ENCODE measurements at places on chromosomes 1 and 21.

- DNase-seq = no peak
Observed at GRCh38 chr1:181430015-181430885, 53.1 kb upstream of the CACNA1E start.

- DNase-seq = no peak
Observed at GRCh38 chr1:3910049-3910731, 10.1 kb upstream of the C1orf174 start.

DNA sequence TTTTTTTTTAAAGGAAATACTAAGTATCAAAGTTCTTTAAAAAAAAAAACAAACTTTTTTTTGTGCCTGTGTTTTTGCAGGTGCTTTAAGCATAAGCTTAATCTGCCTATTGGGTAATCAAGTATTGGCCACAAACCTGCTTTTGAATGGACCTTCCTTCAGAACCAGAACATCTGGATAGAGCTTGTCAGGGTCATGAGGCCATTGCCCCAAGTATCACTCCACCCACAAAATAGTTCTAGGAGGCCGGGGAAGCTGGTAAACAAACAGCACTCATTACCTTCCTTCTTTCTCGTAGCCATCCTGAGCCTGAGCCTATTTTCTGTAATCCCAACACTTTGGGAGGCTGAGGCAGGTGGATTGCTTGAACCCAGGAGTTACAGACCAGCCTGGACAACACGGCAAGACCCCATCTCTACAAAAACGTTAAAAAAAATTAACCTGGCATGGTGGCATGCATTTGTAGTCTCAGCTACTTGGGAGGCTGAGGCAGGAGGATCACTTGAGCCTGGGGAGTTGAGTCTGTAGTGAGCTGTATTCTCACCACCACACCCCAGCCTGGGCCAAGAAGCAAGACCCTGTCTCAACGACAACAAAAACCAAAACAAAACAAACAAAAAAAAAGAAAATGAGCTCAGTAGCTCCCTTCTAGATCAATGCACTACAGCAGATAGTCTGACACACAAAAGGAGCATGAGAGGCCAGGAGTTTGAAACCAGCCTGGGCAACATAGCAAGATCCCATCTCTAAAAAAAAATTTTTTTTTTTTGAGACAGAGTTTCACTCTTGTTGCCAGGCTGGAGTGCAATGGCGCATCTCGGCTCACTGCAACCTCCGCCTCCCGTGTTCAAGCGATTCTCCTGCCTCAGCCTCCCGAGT lies 34.1 kb upstream of the EPS15 start:
- no peak for DNase-seq

- DNase-seq = no peak
Observed at GRCh38 chr1:209893751-209894150, 44.3 kb upstream of the SYT14 start.

DNA sequence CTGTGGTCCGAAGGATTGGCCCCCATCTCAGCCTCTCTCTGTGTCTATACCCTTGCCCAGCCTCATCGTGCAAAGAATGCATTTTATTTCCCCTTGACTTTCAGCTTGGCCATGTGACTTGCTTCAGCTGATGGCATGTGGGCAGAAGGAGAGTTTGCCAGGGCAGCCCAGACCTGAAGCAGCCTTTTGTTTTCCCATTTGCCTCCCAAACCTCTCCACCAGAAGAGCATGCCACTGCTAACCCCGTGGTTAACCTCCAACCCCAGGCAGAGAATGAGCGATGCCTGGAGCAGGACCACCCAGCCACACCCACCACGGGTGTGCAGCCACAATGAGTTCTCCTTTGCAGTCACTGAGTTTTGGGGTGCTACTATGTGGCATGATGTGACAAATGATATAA lies 136.4 kb downstream of the SETD4 start:
- peak; percentile 63 for DNase-seq

- no peak for DNase-seq
Observed at GRCh38 chr1:77412820-77413530, 131.2 kb downstream of the AK5 start.

- no peak for DNase-seq
Observed at GRCh38 chr1:245466261-245466660, 311.5 kb downstream of the KIF26B start.

DNA sequence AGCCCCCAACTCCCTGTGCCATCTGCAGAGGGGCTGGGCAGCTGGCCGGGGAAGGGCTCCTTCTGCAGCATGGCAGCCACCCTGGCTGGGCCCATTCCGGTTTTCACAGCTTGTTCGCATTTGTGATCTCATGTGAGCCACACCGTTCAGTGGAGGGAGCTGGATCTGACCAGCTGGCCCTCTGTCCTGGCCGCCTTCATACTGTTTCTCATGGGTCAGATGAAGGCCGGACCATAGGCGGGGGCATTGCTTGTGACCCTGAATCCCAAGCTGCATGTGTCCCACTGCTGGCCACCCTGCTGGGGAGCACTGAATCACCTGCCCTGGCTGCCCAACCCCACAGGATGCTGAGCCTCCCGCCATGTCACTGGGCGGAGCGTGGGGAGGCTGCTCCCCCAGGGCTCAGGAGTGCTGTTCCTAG lies 36.4 kb upstream of the PRSS38 start:
- DNase-seq = no peak

- DNase-seq = no peak
Observed at GRCh38 chr1:22801761-22802160, 91.1 kb downstream of the EPHB2 start.

GRCh38 chr1:201014816-201015200 lies 8.7 kb downstream of the KIF21B start:
- no peak for DNase-seq

GRCh38 chr21:43362321-43362791 lies 64.6 kb downstream of the SIK1 start:
- DNase-seq = no peak
